Transverse colon (tissue), 4 donors: ENCODE measurements at places on chromosomes 4 and X.
A peak's percentile ranks its signal among the peaks of the same experiment; 100 is the strongest.

DNA sequence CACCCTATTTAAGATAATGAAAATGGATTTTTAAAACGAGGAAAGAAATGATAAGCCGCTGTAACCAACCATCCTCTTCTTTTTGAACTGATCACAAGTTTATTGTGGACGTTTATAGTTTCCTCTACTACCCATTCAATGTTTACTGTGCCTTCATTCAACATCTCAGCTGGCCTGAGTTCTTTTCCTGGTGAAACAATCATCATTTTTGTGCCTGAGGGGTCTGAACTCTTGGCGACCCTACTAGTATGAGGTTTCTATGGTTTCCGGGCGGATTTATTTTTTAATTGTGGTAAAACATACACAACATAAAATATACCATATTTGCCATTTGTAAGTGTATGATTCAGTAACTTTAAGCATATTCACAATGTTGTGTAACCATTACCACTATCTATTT is 100.7 kb downstream of the SPRY1 start:
- DNase-seq, result no peak

GRCh38 chr4:76758290-76758882 is 139.6 kb downstream of the SOWAHB start:
- DNase-seq, result no peak

- DNase-seq, result no peak
These were observed 31.5 kb downstream of the HS3ST1 start for GRCh38 chr4:11397146-11397545.

GRCh38 chr4:185011408-185011807 is 6.9 kb upstream of the HELT start:
- no peak for DNase-seq

GRCh38 chrX:17656556-17656955 is 80.7 kb upstream of the SCML1 start:
- no peak for DNase-seq

DNA sequence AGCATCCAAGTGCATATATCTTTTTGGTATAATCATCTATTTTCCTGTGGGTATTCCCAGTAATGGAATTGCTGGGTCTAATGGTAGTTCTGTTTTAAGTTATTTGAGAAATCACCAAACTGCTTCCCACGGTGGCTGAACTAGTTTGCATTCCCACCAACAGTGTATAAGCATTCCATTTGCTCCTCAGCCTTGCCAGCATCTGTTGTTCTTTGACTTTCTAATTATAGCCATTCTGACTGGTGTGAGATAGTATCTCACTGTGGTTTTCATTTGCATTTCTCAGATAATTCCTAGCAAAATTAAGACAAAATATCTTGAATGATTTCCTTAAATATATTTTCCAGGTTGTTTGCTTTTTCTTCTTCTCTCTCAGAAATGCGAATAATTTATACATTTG is 341.1 kb downstream of the GBA3 start:
- DNase-seq, result no peak

- no peak for DNase-seq
These were observed 471.3 kb downstream of the TECRL start for GRCh38 chr4:63937961-63938360.

DNA sequence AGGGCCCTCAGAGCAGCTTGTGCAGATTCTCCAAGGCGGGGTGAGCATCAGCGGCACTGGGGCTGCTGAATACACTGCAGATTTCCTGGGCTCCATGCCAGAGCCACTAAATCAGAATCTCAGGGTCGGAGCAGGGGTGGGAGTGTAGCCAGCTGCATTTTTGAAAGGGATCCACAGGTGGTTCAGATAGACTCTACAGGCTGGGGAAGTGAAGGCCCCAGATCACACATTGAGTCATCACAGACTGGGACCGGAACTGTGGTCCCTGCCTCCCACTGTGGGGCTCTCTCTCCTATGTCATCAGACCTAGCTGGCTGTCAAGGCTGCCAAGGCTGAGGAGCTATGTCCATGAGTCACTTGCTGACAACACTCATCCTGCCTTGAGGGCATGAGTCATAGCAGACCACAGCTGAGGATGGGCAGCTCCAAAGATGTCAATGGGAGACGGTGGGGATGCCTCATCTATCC is 162.3 kb upstream of the MAMLD1 start:
- DNase-seq, result peak; percentile 20

GRCh38 chr4:26861434-26862186 is 969 bp downstream of the STIM2 start:
- peak; percentile 82 for DNase-seq

- no peak for DNase-seq
These were observed 325.7 kb upstream of the PCDH10 start for GRCh38 chr4:132823419-132823818.

DNA sequence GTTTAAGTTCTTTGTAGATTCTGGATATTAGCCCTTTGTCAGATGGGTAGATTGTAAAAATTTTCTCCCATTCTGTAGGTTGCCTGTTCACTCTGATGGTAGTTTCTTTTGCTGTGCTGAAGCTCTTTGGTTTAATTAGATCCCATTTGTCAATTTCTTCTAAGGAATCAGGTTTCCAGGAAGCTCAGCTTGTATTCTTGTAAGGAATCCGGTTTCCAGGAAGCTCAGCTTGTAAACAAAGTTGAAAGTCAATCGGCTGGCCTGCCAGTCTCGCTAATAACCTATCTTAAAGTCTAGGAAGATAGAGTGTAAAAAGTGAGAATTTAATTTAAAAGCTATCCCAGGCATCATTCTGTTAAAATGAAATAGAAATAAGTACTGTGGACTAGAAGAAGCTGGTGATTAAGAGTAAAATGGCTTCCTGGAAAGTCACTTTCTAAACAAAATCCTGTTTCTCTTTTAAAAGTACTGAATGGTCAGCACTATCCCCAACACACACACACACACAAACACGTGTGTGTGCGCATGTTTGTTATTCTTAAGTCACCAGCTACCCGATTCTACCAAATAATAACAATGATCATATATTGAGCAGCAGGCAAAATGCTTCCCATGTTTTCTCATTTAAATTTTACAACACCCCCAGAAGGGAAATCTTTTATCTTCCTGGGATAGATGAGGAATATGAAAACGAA is 171.7 kb downstream of the PAPSS1 start:
- DNase-seq, result no peak

DNA sequence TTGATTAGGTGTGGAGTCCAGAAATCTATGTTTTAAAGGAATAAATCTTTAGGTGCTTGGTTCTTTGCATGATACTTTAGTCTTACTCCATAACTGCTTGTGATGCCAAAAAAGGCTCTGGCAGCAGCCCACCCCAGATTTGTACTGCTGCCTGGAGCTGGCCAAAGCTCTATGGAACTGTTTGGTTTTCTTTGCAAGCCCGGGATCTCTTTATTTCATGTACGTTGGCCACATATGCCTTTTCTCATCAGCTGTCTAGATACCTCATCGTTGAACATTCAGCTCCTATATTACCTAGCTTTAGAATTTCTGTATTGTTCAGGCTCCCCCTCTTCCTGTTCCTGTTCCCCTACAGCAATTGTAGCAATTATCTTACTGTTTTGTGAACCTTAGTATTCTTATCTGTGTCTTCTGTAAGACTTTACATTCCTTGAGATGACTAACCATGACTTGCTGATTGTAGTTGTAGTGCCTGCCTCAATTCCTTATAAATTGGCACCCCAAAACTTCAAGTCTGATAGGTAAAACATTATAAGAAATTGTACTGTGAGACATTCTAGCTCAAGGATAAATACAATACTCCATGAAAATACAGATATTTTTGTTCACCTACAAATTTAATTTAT is 199.4 kb upstream of the GPRIN3 start:
- no peak for DNase-seq
